ENCODE measurements at places on chromosomes 3 and 15. TPM values are rescaled to one million over a fixed set of nuclear protein-coding genes. Genes with fewer than 3 reads are reported as not detected.

DNA sequence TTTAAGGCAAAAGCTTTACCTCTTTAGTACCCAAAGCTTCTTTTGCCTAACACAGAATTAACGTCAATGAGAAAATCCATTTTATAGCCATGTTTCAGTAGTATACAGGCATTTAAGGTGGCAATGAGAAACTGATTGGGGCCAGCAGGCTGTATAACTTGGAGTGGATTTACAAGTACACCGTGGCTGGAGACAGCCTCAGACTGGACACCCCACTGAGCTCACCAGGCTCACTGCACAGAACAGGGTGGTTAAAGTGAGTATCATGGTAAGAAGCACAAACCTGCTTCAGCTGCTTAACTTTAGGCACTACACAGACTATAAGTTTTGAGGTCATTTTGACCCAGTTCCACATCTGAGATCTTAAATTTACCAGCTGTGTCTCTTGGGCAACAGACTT is 8.9 kb downstream of the CPOX start:
- no peak overlapping the region for H3K4me3 ChIP-seq
- H3K27ac ChIP-seq, result no peak overlapping the region
- H3K36me3 ChIP-seq, result peaks cover 20% of the 10 kb centered on the region
- H3K27me3 ChIP-seq, result no peaks in the 10 kb centered on the region

GRCh38 chr3:69880069-69880640 is 119.4 kb upstream of the SAMMSON start:
- DNase-seq, result no peak
- H3K4me1 ChIP-seq, result peaks cover 7% of the 10 kb centered on the region
- H3K27ac ChIP-seq, result no peak overlapping the region
- no peak overlapping the region for H3K4me3 ChIP-seq
- H3K27me3 ChIP-seq, result no peaks in the 10 kb centered on the region

The PLSCR4 gene
- 13.9 TPM for total RNA-seq

- DNase-seq, result no peak
- peak overlapping the region; percentile 99 for H3K27ac ChIP-seq
- H3K36me3 ChIP-seq, result peaks cover 79% of the 10 kb centered on the region
- H3K4me1 ChIP-seq, result peaks cover 94% of the 10 kb centered on the region
Measured at GRCh38 chr15:60390231-60390630, 7.6 kb downstream of the ANXA2 start.

DNA sequence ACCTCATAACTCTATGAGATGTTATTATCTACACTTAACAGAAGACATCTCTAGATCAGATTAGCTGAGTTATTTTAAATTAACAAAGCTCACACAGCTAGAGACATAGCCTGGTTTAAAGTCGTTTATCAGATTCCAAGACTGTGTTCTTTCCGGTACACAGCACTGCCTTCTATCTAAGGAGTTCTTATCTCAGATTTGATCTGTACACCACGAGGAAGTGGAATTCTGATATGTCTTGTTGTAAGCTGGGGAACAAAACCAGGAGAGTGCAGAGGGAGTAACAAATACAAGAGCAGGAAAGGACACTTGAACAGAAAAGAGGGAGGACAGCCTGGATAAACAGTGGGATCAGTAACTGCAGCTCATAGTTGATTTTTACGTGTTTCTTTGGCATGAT is 61.7 kb upstream of the KCNMB2 start:
- no peak overlapping the region for H3K4me3 ChIP-seq
- DNase-seq, result no peak
- H3K27ac ChIP-seq, result no peak overlapping the region
- no peaks in the 10 kb centered on the region for H3K36me3 ChIP-seq
- no peaks in the 10 kb centered on the region for H3K27me3 ChIP-seq

The XIRP1 gene
- total RNA-seq, result not detected

The EPHB1 gene
- total RNA-seq, result 2.2 TPM

DNA sequence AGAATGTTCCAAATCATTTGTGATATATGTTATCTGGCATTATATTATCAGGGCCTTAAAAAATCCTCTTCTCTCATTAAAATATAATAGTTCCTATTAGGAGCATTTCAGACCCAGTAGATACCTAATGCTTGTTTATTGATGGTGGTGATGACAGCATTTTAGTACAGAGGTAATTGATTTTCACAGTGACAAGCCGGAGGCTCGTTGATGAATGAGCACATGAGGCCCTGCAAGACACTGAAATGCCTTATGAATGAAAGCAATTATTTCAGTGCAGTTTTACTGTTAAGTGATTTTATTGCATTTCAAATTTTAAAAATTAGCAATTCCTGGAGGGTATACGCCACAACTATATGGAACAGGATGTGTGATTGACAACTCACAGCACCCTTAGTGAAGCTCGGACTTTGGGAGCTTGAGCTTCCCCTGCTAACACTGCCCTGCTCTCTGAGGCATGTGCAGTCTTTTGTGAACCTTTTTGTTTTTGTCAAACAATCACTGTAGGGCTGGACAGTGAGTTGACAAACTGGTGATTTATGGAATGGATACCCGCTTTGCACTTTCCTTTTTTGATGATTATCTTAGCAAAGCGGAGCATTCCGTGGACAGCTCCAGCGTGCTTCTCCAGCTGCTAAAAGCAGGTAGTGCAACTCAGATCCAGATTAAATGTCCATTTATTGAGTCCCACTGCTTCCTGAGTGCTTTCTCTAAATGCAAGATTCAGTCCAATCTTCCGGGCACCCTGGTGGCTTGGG is 187.0 kb upstream of the ATP10A start:
- DNase-seq, result no peak
- H3K27me3 ChIP-seq, result peaks cover 21% of the 10 kb centered on the region
- H3K4me3 ChIP-seq, result no peak overlapping the region
- no peaks in the 10 kb centered on the region for H3K36me3 ChIP-seq
- H3K27ac ChIP-seq, result no peak overlapping the region
- peaks cover 12% of the 10 kb centered on the region for H3K4me1 ChIP-seq

- no peak for DNase-seq
- no peaks in the 10 kb centered on the region for H3K36me3 ChIP-seq
- H3K27me3 ChIP-seq, result peaks cover 5% of the 10 kb centered on the region
Measured at GRCh38 chr15:68421798-68422402, 10.1 kb downstream of the ITGA11 start.

The CRYGS gene
- total RNA-seq, result 0.50 TPM

The NAA80 gene
- total RNA-seq, result 9.3 TPM

The CPB1 gene
- total RNA-seq, result not detected

DNA sequence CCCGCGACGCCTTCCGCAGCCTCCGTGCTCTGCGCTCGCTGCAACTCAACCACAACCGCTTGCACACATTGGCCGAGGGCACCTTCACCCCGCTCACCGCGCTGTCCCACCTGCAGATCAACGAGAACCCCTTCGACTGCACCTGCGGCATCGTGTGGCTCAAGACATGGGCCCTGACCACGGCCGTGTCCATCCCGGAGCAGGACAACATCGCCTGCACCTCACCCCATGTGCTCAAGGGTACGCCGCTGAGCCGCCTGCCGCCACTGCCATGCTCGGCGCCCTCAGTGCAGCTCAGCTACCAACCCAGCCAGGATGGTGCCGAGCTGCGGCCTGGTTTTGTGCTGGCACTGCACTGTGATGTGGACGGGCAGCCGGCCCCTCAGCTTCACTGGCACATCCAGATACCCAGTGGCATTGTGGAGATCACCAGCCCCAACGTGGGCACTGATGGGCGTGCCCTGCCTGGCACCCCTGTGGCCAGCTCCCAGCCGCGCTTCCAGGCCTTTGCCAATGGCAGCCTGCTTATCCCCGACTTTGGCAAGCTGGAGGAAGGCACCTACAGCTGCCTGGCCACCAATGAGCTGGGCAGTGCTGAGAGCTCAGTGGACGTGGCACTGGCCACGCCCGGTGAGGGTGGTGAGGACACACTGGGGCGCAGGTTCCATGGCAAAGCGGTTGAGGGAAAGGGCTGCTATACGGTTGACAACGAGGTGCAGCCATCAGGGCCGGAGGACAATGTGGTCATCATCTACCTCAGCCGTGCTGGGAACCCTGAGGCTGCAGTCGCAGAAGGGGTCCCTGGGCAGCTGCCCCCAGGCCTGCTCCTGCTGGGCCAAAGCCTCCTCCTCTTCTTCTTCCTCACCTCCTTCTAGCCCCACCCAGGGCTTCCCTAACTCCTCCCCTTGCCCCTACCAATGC is 2.0 kb downstream of the ISLR start:
- no peak overlapping the region for H3K4me3 ChIP-seq
- no peaks in the 10 kb centered on the region for H3K36me3 ChIP-seq
- peaks cover 62% of the 10 kb centered on the region for H3K4me1 ChIP-seq
- DNase-seq, result no peak
- no peak overlapping the region for H3K27ac ChIP-seq

- peak overlapping the region; percentile 89 for H3K27ac ChIP-seq
- H3K4me1 ChIP-seq, result peaks cover 74% of the 10 kb centered on the region
- H3K27me3 ChIP-seq, result no peaks in the 10 kb centered on the region
- DNase-seq, result peak; percentile 94
- peaks cover 83% of the 10 kb centered on the region for H3K36me3 ChIP-seq
- peak overlapping the region; percentile 68 for H3K4me3 ChIP-seq
Measured at GRCh38 chr3:123834631-123835030, 49.5 kb downstream of the MYLK start.

DNA sequence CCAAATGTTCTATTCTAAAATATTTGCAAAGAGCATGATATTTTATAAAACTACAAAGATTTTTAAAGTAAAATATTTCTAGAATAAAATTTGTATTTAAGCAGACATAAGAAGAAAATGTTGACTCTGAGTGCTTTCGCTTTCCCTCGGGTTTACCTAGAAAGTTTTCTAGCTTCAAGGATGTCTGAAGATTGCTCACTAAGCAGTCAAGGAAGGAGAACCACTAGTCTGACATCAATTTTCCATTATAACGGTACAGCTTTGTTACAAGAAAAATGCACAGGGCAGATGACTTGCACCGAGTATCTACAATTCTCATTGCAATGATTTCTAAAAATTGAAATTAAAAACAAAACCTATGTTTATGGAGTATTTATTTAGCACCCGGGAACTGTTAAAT is 14.2 kb downstream of the GPR15 start:
- no peaks in the 10 kb centered on the region for H3K4me1 ChIP-seq
- no peaks in the 10 kb centered on the region for H3K36me3 ChIP-seq
- no peak overlapping the region for H3K4me3 ChIP-seq
- DNase-seq, result no peak
- H3K27ac ChIP-seq, result no peak overlapping the region

DNA sequence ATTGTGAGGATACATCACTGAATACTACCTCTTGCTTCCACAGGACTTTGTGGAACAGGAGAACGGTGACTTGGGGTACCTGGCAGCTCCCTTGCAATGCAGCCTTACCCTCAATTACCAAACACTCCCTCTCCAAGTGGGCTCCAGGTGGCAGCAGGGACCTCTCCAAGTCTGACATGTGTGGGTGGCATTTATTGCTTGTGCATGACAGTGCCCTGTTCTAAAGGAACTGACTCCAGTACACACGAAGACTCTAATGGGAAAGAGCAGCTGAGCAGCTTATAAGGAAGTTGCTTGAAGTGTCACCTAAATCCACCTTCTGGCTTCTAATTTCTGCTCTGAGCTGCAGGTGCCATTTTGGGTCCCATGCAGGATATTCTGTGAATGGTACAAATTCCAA is 174.1 kb upstream of the SLCO3A1 start:
- no peak overlapping the region for H3K27ac ChIP-seq
- peaks cover 4% of the 10 kb centered on the region for H3K27me3 ChIP-seq
- no peaks in the 10 kb centered on the region for H3K4me1 ChIP-seq
- no peaks in the 10 kb centered on the region for H3K36me3 ChIP-seq

GRCh38 chr3:61948699-61949305 is 387.4 kb downstream of the PTPRG start:
- no peaks in the 10 kb centered on the region for H3K36me3 ChIP-seq
- DNase-seq, result no peak
- H3K27ac ChIP-seq, result no peak overlapping the region
- H3K4me3 ChIP-seq, result no peak overlapping the region
- H3K27me3 ChIP-seq, result no peaks in the 10 kb centered on the region
- peaks cover 6% of the 10 kb centered on the region for H3K4me1 ChIP-seq

DNA sequence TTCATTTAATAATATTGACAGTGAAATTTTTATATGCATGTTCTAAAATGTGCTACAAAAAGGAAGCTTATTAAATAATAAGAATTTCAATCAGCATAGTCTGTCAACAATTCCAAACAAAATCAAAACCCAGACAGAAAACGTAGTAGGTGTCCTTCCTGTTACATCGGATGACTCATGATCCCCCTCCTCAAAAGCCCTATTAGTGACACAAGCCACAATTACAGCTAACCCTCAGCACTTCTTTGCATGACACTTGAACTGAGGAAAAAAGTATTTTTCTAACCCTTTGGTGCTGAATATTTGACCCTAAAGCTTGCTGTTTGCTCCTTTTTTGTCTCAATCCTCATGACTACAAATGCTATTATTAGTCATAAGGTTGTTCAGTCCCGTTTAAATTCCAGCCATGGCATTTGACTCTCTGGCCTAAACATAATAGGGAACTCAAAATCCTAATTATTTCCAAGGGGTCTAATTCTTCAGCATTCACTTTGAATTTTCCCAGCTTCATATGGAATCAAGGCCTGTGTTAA is 78.1 kb downstream of the COL8A1 start:
- no peak overlapping the region for H3K27ac ChIP-seq
- no peaks in the 10 kb centered on the region for H3K27me3 ChIP-seq
- H3K36me3 ChIP-seq, result no peaks in the 10 kb centered on the region
- H3K4me1 ChIP-seq, result peaks cover 29% of the 10 kb centered on the region
- no peak for DNase-seq

DNA sequence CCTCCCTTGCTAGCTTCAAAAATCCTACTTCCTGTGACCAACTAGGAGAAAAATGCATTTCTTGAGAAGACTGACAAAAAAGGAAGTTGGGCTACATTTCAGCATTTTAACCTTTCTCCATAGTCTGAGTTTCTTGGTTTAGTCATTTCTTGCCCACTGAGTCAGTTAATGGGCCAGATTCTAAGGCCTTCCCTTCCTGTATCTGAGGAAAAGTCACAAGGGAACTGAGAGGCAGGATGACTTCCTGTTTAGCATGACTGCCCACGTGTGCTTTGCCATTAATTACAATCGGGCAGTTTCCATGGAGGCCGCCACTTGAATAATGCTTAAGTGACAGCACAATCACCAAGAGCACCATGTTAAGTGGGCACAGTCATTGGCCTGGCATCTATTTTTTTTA is 794.4 kb upstream of the LMCD1 start:
- H3K27ac ChIP-seq, result no peak overlapping the region
- H3K27me3 ChIP-seq, result no peaks in the 10 kb centered on the region
- no peak overlapping the region for H3K4me3 ChIP-seq
- H3K4me1 ChIP-seq, result no peaks in the 10 kb centered on the region
- H3K36me3 ChIP-seq, result no peaks in the 10 kb centered on the region
- no peak for DNase-seq

The TMEM207 gene
- total RNA-seq, result not detected

GRCh38 chr15:62745621-62746225 is 296.8 kb upstream of the TPM1 start:
- no peak overlapping the region for H3K27ac ChIP-seq
- no peak for DNase-seq
- no peaks in the 10 kb centered on the region for H3K27me3 ChIP-seq
- peaks cover 49% of the 10 kb centered on the region for H3K4me1 ChIP-seq

GRCh38 chr3:124834723-124835718 is 52.1 kb downstream of the ITGB5 start:
- peak overlapping the region; percentile 28 for H3K4me3 ChIP-seq
- no peaks in the 10 kb centered on the region for H3K27me3 ChIP-seq
- H3K27ac ChIP-seq, result peak overlapping the region; percentile 85
- H3K36me3 ChIP-seq, result peaks cover 25% of the 10 kb centered on the region
- peaks cover 99% of the 10 kb centered on the region for H3K4me1 ChIP-seq
- no peak for DNase-seq

The CPN2 gene
- total RNA-seq, result 0.14 TPM

GRCh38 chr3:103440539-103441203 is 1005.9 kb downstream of the ZPLD1 start:
- no peaks in the 10 kb centered on the region for H3K27me3 ChIP-seq
- H3K4me3 ChIP-seq, result no peak overlapping the region
- no peaks in the 10 kb centered on the region for H3K4me1 ChIP-seq
